ENCODE measurements at places on chromosomes 7 and 10.

GRCh38 chr7:69889338-69889975, 291.2 kb downstream of the AUTS2 start:
- no peak for DNase-seq

- no peak for DNase-seq
These were observed 119.0 kb upstream of the FEZF1 start for GRCh38 chr7:122423591-122423990.

- DNase-seq: no peak
These were observed 2.9 kb downstream of the CDK14 start for GRCh38 chr7:90599038-90599437.

DNA sequence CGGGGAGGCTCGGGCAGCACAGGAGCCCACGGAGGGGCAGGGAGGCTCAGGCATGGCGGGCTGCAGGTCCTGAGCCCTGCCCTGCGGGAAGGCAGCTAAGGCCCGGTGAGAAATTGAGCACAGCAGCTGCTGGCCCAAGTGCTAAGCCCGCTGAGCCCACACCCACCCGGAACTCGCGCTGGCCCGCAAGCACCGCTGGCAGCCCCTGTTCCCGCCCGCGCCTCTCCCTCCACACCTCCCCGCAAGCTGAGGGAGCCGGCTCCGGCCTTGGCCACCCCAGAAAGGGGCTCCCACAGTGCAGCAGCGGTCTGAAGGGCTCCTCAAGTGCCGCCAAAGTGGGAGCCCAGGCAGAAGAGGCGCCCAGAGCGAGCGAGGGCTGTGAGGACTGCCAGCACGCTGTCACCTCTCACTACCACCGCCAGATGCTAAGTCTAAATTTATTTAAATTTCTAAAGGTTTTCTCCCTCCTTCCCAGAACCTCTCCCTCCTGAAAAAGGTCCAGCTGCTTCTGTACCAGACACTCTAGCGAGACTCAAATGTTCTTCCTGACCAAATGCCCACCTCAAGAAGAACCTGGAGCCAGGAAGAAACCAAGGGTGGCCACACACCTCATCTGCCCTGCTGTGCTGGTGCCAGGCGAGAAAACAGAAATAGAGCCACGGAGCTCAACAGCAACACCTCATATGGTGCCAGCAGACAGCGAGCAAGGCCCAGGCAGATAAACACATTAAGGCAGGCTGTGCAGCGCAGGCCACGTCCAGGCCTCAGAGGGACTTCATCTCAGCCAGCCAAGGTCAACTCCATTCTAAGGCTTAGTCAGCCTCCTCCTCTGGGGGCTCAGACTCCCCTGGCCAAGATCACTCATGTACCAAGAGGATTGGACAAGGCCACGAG, 47.0 kb downstream of the KCNMA1 start:
- DNase-seq: no peak

- no peak for DNase-seq
These were observed 136.3 kb upstream of the ANK3 start for GRCh38 chr10:60525716-60526585.

DNA sequence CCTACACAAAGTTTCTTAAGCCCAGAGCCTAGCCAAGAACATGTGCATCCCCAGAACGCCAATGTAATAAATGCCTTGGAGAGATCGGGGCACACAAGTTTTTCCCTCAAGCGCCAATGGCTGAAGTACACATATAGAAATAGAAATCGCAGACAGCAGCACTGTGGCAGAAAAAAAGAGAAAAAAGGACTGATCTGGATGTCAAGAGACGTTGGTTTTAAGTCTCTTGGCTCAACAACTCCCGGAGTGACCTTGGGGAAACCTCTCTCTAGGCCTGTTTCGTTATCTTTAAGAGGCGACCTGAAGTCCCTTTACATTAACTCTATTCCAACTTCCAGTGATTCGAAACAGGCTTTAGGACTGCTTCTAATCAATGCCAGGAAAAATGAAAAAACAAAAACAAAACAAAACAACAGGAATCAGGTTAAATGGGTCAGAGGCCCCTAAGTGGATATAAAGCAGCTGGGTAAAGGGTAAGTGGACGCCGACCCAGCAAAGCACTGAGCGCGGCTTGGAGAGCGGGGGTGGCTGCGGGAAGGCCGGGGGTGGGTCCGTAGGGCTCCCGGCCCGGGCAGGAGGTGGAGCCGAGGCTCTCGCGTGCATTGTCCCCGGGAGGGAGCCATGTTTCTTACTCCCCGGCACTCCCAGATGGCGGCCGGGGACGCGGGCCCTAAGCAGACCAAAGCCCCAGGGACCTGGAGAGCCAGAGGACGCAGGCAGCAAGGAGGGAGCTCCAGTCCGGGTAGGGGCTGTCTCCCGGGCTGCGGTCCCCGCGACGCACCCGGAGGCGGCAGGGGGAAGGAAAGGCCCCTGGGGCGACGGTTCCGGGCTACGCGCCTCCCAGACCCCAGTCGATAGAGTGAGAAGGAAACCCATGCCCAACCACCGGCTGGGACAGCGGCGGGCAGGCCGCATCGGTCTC, 757 bp downstream of the EIF3A start:
- DNase-seq: peak; percentile 61

GRCh38 chr10:114276066-114276465, 37.0 kb downstream of the VWA2 start:
- DNase-seq: no peak

GRCh38 chr7:130887957-130888371, 154.0 kb upstream of the KLF14 start:
- DNase-seq: no peak

DNA sequence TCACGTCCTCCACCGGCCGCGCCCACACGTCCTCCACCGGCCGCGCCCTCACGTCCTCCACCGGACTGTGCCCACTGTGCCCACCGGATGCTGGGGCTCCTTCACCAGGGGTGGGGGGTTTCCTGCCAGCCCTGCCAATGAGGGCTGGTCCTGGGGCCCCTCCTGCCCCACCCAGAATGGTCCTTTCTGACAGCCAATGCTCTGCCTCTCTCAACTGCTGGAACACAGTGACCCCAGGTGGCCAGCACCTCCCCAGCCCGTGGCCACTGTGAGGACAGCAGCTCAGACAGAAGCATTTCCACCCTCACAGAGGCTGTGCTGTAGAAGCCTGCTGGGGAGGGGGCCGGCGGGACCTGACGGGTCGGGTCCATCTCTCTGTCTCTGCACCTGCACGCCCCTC, 90.1 kb upstream of the DNAAF5 start:
- DNase-seq: no peak

DNA sequence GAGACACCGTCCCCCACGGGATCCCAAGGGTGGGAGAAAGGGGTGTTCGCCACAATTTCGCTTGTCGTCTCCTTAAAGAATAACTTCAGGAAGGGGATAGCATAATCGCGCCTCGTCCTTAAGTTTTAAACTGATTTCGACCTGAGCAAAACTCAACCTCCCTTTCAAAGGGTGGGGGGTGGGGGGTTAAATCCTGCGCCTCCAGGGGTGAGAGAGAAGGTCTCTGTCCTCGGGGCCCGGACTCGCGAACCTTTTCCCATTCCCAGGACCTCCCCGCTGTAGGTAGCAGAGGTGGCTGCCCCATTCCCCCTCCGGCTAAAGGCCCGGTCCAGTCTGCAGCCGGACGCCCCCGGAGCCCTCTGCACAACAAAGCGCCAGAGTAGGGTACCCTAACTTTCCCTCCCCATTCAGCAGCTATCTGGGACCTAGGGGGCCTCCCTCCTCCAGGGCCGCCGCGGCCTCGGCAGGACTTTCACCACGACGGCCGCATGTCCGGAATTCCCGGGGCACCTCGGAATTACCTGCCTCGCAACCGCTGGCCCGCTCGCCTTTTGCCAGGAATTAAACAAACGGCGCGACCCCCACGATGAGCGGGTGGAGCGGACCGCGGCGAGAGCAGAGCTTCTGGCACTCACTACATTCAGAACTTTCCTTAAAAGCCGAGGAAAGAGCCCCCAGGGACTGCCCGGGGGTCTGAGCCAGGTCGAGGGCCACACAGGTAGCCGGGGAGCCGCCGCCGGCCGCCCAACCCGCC, 1.7 kb downstream of the CDK6 start:
- DNase-seq: no peak

- no peak for DNase-seq
These were observed 1018.7 kb downstream of the TYW1 start for GRCh38 chr7:68015122-68015977.

GRCh38 chr10:113132591-113133121, 182.6 kb downstream of the TCF7L2 start:
- DNase-seq: no peak

DNA sequence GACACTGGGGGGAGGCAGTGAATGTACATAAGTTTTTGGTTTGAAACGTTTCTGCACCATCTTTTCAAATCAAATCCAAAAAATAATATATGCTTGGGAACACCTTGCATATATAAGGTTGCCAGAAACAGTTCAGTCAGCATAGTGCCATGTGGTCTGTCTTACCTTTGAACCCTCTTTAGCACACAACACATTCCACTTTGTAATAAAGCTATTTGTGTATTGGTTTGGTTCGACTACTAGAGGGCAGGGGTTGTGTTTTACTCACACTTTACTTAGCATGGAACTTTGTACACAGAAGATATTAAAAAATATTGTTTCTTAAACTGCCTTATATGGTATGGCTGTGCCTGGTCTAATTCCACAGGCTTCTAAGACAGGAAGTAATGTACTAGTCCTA, 43.2 kb downstream of the ALDH18A1 start:
- DNase-seq: no peak

DNA sequence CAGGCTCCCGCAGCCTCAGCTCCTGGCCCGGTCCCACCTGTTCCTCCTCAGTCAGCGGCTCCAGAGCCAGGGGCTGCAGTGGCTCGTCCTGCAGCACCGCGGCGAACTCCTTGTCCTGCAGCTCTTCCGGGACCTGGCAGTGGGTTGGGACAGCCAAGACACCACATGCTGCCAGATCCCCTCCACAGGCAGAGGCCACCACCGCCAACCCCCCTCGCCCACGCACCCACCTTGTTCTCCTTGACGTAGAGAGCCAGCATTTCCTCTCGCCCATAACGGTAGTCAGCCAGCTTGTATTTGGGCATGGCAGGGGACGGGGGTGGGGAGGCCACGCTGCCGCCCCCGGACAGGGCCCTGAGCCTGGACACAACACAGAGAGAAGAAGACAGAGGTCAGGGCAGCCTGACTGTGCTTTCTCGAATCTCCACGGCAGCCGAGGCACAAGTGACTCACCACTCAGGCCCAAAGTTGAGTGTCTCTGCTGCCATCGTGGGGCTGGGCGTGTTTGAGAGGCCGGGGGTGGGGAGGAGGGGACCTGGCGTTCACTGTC, 6.2 kb downstream of the GIGYF1 start:
- DNase-seq: no peak

- no peak for DNase-seq
These were observed 70.4 kb upstream of the DNAJB12 start for GRCh38 chr10:72425133-72425532.

GRCh38 chr7:47100817-47101435, 481.0 kb downstream of the TNS3 start:
- no peak for DNase-seq

- DNase-seq: no peak
These were observed 43.8 kb downstream of the INSIG1 start for GRCh38 chr7:155341463-155341983.

- no peak for DNase-seq
These were observed 3.4 kb upstream of the TBRG4 start for GRCh38 chr7:45114926-45115325.

- no peak for DNase-seq
These were observed 1.3 kb downstream of the REPIN1 start for GRCh38 chr7:150369748-150370501.

- DNase-seq: no peak
These were observed 91.1 kb downstream of the TEX36 start for GRCh38 chr10:125591886-125592285.

- DNase-seq: no peak
These were observed 84.1 kb downstream of the GNAI1 start for GRCh38 chr7:80218723-80219122.

- DNase-seq: no peak
These were observed 85.7 kb downstream of the GRB10 start for GRCh38 chr7:50696810-50697582.

- no peak for DNase-seq
These were observed 114.8 kb downstream of the SDK1 start for GRCh38 chr7:3415861-3416312.

GRCh38 chr7:69318794-69319193, 279.5 kb upstream of the AUTS2 start:
- DNase-seq: no peak

All from stimulated activated CD8-positive, alpha-beta memory T cell treated with anti-CD3 and anti-CD28 coated beads, Interleukin-2, amount 100 ng/mL, for 48 hours (primary cell).